Esophagus squamous epithelium (tissue), 5 donors: ENCODE measurements at places on chromosomes 5 and 9.

GRCh38 chr5:59115345-59115744 is 532.5 kb downstream of the RAB3C start:
- no peak for DNase-seq

- no peak for DNase-seq
Observed at GRCh38 chr5:17147170-17147569, 70.3 kb upstream of the BASP1 start.

- DNase-seq: no peak
Observed at GRCh38 chr9:137138058-137138721, 764 bp upstream of the GRIN1 start.

DNA sequence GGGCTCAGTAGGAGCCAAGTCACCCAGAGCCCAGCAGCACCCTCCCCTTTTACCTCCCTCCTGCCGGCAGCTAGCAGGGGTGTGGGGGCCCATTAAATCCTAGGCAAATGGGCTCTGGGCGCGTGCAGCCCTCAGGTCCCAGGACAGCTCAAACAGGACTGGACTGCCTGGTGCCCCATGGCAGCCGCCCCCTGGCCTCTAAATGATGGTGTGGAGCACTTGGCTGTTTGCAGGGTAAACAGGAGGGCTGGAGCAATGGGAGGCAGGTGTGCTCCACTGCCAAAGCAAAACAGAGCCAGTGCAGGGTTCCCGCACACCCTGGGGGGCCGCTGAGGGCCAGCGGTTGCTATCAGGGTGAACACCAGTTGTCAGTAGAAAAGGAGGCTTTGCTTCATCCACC is 55.9 kb upstream of the C5orf58 start:
- DNase-seq: no peak

- DNase-seq: peak; percentile 35
Observed at GRCh38 chr9:35844628-35845270, 15.7 kb downstream of the TMEM8B start.

- DNase-seq: no peak
Observed at GRCh38 chr5:174436750-174437149, 287.6 kb upstream of the MSX2 start.

DNA sequence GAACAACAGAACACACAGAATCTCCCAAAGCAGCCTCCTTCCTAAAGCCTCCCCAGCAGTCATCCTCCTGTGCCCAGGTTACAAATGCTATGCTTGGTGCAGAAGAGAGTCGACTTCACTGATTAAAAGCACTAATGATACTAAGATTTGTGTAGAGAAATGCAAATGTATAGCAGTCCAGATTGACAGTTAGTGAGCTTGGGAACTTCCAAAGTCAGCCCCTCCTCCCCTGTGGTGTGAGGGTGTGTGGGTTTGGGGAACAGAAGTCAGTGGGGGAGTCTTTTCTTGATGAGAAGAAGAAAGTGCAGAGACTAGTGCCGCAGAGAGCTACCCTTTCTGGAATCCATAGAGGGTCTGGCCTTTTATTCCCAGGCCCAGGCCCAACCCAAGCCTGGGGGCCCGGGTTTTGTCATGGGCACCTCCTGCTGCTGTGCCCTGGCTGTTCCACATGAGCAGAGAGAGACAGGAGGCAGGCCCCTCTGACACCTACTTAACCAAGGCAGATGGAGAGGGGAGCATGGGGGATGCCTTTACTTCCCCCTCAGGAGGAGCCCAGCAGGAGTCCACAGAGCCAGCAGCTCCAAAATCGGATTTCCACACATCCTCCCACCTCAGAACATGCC is 173.3 kb downstream of the DENND1A start:
- DNase-seq: no peak

- DNase-seq: no peak
Observed at GRCh38 chr9:137235424-137236237, 4.9 kb downstream of the SLC34A3 start.

- DNase-seq: no peak
Observed at GRCh38 chr9:134689321-134690181, 47.9 kb downstream of the COL5A1 start.

DNA sequence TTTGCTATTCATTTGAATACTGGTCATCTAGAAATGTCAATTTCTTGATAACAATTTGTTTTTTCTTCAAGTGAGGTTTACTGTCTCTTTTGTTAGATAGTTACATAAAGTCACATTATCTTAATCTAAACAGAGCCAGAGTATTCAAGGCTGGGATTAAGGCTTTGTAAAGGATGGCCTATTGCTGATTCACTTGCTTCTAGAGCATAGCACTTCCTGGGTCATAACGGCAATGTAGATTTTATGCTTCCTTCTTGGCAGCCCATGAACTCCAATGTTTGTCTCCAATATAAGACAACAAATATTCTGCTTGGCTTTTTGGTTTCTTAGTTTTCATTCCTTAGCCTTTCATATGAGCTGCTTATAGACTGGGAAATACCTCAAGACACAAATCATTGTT is 2007.9 kb upstream of the CDH6 start:
- no peak for DNase-seq

DNA sequence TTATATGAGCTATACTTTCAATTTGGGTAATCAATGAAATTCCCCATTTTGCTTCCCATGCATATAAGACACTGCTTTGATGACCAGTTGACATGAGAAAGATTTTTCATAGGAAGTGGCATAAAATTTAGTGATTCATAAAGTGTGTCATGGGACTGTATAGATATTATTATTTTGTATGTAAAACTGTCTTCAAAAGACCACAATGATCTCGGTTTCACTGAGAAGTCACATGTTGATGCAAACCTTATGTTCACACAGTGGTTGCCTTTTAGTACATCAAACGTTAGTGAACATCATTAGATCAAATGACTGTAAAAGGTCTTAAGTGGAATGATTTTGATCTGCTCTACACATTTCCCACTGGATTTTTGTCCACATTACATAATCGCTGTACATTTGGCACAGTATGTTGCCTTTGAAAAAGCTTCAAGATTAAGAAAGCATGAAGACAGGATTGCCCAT is 349.2 kb upstream of the MEF2C start:
- DNase-seq: no peak

DNA sequence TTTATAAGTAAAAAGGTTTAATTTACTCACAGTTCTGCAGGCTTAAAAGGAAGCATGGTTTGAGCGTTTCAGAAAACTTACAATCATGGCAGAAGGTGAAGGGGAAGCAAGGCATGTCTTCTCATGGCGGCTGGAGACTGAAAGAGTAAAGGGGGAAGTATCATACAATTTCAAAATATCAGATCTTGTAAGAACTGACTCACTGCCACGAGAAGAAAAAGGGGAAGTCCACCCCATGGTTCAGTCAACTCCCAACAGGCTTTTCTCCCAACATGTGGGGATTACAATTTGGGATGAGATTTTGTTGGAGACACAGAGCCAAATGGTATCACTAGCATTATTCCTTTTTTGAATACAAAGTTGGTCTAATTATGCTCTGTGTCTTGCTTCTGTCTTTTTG is 627.9 kb upstream of the ST8SIA4 start:
- no peak for DNase-seq

- DNase-seq: no peak
Observed at GRCh38 chr5:89901346-89901745, 508.2 kb downstream of the CETN3 start.

DNA sequence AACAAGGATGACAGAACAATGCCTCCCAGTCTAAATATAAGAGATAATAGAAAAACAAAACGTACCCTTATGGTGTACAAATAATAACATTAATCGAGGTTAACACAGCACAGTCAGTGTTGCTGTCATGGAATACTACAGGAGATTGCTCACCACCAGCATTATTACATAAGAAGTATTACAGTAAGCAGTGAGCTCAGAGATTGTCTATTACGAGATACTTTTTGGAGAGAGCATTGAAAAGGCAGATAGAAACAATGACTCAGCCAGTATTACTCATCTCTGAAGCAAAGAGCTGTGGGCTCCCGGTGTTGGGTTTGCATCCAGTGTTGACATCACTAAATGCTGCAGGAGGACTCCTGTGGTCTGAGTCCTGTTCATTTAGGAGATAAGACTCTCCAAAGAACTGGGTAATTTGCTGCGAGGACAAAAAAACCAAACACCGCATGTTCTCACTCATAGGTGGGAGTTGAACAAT is 191.9 kb upstream of the SEMA6A start:
- no peak for DNase-seq

GRCh38 chr5:74762599-74762998 is 4.3 kb downstream of the GFM2 start:
- DNase-seq: no peak

GRCh38 chr5:95729115-95730010 is 1.8 kb upstream of the RHOBTB3 start:
- DNase-seq: no peak

GRCh38 chr5:15639288-15639687 is 139.3 kb downstream of the FBXL7 start:
- no peak for DNase-seq

GRCh38 chr5:150589862-150590601 is 50.4 kb upstream of the SYNPO start:
- no peak for DNase-seq

- DNase-seq: no peak
Observed at GRCh38 chr9:118177241-118177640, 473.0 kb downstream of the TLR4 start.
